ENCODE measurements at places on chromosomes 1 and 21. TPM values are rescaled to one million over a fixed set of nuclear protein-coding genes. Genes with fewer than 3 reads are reported as not detected.
A peak's percentile ranks its signal among the peaks of the same experiment; 100 is the strongest.

GRCh38 chr1:217955723-217956122 is 324.6 kb downstream of the SPATA17 start:
- DNase-seq = no peak

GRCh38 chr1:10430216-10431069 is at the start of gene CENPS:
CENPS (plus strand) TSS chr1:10430433; CDS start chr1:10430518, 85 bp downstream.
- DNase-seq = peak; percentile 75

DNA sequence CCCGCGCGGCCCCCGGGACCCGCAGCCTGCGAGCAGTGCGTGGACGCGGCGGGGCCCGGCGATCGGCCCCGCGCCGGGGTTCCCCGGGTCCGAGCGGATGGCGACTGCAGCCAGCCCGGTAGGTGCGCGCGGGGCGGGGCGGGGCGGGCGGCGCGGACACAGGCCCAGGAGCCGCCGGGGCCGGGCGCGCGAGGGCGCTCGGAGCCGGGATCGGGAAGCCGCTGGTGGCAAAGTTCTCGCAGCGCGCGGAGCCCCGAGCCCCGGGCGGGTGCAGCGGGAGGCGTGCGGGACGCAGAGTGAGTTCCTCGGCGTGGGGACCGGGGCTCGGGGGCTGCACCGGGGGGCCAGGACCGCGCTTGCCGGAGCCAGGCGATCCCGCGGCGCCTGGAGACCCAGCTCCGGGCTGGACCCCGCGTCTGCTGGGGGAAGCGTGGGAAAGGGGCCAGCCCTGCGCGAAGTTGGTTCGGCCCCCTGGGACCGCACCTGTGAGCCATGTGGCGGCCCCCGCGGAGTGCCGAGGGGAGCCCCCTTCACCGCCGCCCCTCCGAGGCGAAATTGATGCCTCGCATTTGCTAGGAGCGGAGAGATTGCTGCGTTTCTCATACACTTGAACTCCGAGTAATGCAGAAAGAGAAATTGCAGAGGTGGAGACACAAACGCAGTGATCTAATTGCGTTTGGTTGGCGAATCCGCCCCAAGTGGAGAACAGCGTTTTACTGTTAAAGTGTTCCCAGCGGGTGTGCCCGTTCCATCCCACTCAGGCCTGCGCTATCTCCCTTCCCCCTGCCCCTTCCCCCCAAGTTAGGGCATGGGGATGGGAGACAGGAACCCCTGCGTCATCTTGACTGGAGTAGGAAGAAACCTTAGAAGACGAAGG is 228.9 kb upstream of the TMEM51 start:
- no peak for DNase-seq

The FCRL6 gene
- polyA plus RNA-seq = 0.34 TPM

The TMEM51 gene
- 9.9 TPM for polyA plus RNA-seq

DNA sequence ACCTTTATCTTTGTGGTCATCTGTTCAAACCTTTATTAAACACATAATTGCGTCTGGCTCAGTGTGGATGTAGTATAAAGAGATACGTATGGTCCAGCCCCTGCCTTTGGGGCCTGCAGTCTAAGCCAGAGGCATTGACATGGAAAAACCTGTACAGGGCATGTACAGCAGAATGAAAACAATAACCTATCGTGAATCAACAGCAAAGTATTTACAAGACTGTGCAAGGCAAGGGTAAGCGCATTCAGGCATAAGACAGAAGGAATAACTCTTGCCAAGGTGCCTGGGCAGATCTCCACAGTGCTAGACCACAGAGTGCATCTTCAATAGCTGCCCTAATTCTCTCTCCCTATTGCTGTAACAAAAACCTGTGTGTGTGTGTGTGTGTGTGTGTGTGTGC is 35.5 kb downstream of the KIRREL1 start:
- DNase-seq = no peak

DNA sequence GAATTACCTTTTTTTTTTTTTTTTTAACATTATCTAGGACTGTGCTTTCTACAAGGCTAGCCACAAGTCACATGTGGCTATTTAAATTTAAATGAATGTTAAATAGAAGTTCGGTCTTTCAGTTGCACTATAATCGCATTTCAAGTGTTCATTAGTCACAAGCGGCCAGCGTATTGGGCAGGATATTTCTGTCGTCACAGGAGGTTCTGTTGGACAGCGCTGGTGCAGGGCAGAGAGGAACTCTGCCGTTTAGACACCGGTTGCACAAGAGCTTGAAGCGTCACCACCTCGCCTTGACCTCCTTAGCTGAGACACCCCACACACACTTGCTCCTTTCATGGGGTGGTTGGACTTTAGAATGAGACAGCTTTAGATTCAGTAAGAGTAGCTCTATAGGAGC is 64.1 kb downstream of the BACE2 start:
- DNase-seq = no peak

DNA sequence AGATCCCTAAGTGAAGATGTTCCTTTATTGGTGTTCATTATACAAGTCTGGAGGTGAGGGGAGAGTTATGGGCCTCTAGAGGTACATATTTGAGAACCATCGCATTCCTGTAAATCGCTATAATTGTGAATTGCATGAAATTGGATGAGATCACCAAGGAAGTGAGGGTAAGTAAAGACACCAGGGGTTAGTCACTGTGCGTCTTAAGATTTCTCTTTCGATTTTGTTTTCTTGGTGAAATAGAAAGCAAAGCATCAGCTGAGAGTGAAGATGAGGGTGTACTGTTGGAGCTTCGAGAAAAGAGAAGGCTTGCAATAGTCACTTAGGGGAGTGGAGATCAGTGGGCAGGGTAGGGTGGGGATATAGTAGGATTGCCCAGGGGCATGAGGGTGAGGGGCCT is 82.1 kb downstream of the RAVER2 start:
- no peak for DNase-seq

DNA sequence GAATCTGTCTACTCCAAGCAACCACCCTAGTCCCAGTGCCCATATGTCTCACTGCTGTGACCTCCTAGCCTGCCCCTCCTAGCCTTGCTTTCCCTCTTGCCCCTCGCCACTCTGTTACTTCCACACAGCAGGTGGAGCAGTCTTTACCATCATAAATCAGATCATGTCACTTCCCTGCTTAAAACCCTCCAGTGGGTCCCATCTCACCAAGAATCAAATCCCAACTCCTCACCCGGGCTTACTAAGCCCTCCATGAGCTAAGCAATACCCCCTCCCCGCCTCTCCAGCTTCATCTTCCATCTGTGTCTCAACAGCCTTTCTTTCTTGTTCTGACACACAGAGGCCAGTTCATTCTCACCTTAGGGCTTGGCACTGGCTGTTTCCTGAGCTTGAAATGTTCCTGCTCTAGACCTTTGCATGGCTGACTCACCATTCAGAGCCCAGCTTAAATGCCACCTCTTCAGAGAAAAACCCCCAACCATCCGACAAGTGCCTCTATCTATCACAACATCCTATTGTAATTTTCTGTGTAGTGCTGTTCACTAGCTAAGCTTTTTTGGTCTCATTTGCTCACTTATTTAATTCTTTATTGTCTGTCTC is 22.3 kb downstream of the KNCN start:
- DNase-seq = no peak

GRCh38 chr1:84165601-84166000 is 21.5 kb downstream of the PRKACB start:
- DNase-seq = no peak

DNA sequence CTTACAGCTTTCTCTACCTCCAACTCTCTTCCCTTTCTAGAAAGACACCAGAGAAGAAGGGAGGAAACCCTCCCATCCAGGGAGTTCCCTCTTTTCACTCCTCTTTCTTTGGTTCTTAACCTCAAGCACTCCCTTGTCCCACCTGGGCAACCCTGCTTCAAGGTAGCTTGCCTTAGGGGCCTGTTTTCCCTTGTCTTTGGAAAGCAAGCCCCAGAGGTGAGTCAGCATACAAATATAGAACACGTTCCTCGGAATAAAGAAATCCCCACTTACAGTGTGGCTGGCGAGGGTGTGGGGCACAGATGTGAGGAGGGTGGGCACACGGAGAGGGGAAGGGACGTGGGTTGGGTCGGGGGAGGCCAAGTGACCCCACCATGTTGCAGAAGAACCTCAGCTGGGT is 26.1 kb upstream of the KCNE2 start:
- DNase-seq = no peak

The TTC22 gene
- 0.05 TPM for polyA plus RNA-seq

DNA sequence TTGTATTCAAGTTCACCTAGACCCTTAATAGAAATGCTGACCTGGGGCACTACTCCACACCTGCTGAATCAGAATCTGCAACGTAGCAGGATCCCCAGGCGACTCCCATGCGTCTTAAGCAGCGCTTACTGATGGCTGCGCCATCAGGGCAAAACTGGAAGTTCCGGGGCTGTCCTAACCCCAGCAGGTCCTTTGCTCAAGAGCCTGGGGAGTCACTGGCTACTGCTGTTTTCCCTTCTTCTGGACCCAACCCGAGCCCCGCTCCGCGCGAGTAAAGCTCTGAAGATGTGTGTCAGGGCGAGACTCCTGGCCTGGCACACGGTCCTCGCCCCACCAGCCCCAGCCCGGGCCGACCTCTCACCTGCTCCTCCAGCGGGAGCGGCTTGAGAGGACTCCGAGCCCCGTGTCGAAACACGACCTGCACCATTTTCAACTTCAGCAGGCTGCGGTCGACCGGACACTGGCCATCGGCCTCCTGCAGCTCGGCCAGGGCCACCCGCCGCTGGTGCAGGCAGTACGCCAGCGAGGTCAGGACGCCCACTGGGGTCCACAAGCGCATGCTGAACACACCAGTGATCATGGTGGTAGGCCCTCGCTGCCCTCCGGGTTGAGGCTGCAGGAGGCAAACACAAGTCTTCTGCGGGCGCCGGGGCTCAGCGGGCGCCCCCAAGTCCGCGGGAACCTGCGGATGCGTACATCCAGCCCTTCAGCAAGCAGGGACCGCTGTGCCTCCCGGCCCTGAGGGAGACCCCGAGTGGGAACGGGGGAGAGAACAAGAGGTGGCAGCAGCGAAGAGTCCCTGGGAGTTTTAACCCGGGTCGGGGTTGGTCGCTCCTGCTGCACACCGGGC is 630 bp downstream of the ACP6 start:
- DNase-seq = no peak

The GGPS1 gene
- polyA plus RNA-seq = 36.9 TPM

- DNase-seq = no peak
These were observed 9.9 kb upstream of the RSRP1 start for GRCh38 chr1:25257196-25257595.

GRCh38 chr1:199353906-199354305 is 673.6 kb upstream of the NR5A2 start:
- no peak for DNase-seq

DNA sequence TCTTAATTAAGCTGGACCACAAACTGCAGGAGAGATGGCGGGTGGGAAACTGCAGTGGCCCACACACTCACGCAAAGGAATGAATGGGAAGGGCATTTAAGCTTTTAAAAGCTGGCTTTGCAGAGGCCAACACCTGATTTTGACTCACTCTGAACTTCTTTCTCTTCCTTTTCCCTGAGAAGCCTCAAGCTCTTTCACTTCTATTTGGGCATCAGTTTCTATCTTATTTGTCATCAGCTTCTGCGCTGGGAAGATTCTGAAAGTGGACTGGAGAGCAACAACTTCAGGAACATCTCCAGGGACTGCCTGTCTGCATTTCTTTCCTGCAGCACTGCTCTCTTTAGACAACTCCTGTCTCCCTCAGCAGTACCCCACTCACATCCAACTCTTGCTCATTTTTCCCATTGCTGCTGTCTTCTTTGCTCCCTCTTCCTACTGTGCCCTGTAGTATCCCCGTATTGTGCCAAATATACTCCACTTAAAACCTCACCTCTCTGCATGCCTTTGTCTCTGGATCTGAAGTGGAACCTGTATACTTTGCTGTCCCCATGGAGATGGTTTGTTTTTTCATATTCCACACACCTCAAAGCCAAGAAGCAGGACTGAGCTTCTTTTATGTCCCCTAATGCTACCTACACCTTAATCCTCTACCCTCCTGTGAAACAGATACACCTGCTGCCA is 143.3 kb upstream of the JUN start:
- DNase-seq = no peak

DNA sequence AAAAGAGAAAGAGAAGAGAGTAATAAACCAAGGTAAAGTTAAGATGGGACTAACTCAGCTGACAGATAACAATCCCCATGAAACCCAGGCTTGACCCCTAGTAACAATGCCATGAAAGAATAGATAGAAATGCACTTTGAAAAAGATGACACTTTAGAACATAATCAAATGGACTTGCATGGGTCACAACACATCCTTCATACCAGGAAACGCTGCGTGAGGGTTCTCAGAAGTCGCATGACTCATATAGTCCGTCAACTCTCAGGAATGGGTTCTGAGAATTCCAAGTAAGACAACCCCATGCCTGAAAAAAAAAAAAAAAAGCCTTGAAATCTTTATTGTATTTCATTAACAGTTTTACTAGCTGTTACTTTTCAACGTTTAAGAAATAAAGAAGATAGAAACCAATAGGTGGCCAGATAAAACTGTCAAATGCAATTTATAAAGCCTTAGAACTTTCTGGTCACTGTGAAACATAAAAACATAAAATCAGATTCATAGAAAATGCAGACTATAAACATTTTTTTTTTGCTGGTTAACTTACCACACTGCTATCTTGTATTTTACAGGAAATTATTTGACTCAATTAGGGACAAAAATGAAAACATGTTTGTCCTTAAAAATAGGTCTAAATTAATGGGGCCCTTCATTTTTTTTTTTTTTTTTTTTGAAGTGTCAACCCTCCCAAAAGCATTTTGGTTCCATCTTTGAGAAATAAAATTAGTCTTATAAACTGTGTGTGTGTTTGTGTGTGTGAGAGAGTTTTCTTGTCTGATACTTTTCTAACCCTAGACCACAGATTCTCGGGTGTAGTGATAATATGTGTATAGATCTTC is 202.1 kb downstream of the NCAM2 start:
- no peak for DNase-seq

DNA sequence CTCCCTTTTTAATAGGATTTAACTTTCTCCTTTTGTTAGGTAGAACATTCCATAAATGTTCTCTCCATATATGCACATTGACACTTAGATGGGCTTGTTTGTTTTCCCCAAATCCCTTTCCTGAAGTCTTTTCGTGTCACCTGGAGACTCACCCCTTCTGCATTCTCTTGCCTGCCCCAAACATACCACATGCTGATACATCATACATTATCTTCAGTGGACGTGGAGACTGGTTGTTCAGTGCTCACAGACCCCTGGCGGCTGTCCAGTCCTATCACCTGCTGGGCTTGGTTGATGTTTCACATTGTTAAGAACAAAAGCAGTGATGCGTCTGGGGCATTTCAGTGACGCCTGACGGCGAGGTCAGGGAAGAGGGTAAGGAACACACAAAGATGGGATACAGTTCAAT is 22.2 kb downstream of the FMOD start:
- no peak for DNase-seq

The FNDC5 gene
- 194 TPM for polyA plus RNA-seq

- DNase-seq = no peak
These were observed 196.9 kb downstream of the TTLL7 start for GRCh38 chr1:83802023-83802422.

DNA sequence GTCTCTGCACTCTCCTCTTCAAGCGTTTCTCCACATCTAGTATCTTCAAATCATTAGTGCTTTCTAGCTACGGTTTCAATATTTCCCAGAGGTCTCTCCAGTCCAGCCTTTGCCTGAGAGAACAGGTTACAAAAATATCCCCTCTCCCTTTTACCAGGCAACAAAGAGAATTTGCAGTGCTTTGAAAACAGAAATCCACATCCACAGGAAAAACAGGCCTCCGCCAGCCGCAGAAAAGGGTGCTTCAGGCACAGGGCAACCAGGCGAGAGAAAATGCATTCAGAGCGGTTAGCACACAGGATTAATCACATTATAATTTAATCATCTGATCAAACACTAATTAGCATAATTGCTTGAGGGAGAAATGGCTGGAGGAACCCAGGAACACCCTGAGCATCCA is 13.8 kb downstream of the DSCAM start:
- DNase-seq = no peak

Data from forelimb muscle (tissue), 1 donor.